ENCODE measurements at places on chromosomes 12 and 14. TPM values are rescaled to one million over a fixed set of nuclear protein-coding genes. Genes with fewer than 3 reads are reported as not detected.

GRCh38 chr12:3407723-3408122 lies 83.3 kb upstream of the PRMT8 start:
- DNase-seq = no peak

DNA sequence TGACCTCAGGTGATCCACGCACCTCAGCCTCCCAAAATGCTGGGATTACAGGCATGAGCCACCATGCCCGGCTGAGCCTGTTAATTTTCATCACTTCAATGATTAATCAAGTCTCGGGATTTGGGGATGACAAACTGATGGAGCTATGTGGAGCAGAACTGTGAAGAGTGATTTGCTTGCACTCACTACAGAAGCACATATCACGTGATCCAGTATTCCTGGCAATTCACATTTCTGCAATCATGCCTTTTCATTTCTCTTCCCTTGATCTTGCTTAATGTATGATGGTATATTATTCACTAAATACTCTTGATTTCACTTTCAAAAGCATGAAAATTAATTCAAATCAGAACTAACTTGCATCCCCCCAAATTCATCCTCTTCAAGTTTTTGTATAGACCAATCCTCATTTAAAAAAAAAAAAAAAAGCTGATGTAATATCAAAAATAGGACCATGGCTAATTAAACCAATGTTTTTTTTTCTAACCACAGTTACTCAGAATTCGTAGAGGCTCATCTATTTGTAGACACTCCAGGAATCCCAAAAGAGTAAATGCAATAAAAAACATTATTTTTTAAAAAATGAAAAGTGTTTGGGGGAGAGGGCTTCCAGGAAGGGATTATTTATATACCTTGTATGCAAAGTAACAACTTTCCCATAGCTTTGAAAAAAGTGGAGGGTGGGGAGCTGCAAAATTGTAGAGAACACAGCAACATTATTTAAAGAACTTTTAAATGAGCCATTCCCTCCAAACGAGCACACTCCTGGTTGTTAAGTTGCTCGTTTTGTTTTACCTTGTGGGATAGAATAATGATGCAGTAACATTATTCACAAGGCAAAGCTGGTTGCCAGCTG lies 7.0 kb upstream of the ATXN2 start:
- DNase-seq = no peak

Gene CRADD
- total RNA-seq = 21.1 TPM

Gene RTL1
- not detected for total RNA-seq

Gene TAMALIN
- total RNA-seq = 12.8 TPM

Gene ST8SIA1
- 0.68 TPM for total RNA-seq
